ENCODE measurements at places on chromosomes 6 and 20. TPM values are rescaled to one million over a fixed set of nuclear protein-coding genes. Genes with fewer than 3 reads are reported as not detected.

Gene IFT52
- 3.3 TPM for polyA plus RNA-seq

Gene CDC25B
- 12.9 TPM for polyA plus RNA-seq

Gene GSTA1
- 131 TPM for polyA plus RNA-seq

GRCh38 chr6:56766806-56767178 lies 124.1 kb upstream of the DST start:
- no peak for DNase-seq

DNA sequence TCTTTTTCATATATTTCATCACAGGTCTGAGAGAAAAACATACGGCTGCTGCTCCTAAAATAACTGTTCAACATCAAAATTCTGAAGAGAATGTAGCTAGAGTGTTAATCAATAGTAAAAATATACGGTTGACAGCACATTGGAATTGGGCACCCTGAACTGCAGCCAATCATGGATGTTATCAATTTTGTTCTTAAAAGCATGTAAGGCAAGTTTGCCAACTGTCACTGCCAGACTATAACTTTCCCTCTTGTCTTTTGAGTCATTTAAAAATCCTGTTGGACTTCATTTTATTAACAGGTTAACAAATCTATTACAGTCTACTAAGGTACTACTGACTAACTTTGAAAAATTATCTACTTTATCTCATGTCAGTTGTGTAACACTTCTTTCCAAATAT lies 592.8 kb downstream of the HACE1 start:
- DNase-seq, result no peak

DNA sequence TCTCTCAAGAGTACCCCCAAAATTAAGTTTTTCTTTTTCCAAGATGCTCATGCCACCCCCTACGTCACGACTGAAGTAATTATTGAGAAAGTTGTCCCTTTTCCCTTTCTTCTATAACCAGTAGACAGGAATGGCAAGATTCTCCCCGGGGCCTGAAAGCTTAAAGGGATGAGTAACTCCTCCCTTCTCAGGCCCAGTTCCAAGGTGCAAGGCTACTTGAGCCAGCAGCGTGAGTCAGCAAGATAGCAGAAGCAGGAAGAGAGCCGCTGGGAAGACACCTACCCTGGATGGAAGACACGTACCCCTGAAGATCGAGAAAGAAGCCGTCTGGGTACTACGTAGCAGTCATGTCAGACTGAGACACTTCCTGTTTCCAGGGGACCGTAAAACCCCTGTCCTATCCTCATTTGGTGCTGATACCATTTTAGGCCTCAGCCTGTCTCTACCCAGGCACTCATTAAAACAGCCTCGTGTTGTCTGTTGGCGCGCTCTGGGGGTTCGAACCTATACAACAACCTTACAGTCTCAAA lies 241.0 kb downstream of the ADGRG6 start:
- no peak for DNase-seq

- no peak for DNase-seq
These were observed 323.4 kb downstream of the TAF4 start for GRCh38 chr20:61742097-61742825.

DNA sequence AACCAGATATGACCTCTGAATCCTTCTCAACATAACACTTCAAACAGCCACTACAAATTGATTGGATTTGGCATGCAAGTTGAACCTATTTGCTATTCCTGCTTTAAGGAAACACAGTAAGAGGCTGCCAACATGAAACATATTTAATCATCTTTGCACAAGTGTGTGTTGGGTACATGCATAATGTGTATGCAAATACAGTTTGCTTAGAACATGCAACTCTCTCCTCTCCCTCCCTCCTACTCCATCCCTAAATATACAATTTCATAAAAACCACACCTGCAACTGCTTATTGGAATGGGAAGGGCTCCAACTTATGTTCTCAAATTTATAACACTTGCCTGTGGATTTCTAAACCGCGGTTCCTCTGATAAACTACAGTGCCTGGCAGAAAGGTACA lies 71.5 kb downstream of the CD83 start:
- no peak for DNase-seq

GRCh38 chr6:83921315-83921714 lies 61.8 kb downstream of the CYB5R4 start:
- no peak for DNase-seq

DNA sequence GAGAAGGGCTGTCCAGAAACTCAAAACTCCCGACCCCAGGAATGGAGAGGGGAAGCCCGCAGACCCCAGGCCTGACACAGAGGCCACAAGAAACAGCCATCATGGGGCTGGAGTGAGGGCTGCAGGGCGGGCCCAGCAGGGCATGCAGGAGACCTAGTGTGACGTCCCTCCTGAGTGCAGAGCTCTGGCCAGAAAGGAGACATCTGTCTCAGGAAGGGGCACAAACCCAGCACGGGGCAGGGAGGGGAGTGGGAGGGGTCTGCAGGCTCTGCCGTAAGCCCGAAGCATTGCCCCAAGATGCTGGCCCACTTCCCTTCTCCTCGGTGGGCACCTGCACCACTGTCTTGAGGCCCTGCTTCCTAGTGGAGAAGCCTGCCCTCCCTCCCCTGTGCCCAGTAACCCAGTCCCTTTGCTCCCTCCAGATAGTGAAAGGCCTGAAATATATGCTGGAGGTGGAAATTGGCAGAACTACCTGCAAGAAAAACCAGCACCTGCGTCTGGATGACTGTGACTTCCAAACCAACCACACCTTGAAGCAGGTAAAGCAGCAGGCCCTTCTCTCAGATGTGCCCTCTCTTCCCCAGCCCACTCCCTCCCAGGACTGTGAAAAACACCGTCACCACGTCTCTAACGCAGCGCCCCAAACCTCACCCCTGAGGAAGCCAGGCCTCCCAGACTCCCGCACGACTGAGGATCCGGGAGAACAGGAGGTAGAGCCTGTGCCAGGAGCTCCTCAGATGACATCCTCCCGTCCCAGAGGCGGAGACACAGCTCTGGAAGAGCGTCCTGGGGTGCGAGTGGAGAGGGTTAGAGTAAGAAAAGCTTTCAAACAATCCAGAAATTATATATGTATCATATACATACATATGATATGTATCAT lies 9.7 kb downstream of the CST7 start:
- DNase-seq, result peak; percentile 28

DNA sequence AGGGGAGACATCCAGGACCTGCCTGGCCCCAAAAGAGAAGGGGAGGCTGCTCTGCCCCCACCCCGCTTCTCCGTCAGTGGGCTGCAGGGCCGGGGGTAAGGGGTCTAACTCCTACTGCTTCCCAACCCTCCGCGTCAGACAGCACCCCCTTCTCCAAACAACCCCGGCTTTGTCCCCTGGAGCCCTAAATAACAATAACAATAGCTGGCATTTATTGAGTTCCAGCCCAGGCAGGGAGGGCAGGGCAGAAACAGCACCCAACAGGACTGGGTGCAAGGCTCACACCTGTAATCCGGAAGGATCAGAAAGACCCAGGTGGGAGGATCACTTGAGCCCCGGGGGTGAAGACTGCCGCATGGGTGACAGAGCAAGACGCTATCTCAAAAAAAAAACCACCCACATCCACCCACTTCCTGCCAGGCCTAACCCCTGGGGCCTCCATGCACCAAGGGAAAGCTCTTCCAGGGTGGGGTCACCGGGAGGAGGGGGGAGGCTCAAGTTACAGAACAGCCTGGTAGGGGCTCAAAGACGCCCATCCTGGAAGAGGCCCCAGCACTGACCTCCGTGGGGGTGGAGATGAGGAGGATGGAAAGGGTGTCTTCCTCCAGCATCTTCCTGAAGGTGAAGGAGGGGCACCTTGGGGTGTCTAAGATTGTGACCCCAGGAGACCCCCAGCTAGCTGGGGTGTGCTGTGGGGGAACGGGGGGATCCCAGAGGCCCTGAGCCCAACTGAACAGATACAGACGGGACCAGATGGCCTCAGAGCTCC lies 1.3 kb upstream of the FNDC11 start:
- DNase-seq, result no peak

- no peak for DNase-seq
These were observed 744 bp downstream of the KIF25 start for GRCh38 chr6:167998215-167998614.

GRCh38 chr6:165227644-165228329 lies 81.6 kb downstream of the C6orf118 start:
- no peak for DNase-seq

DNA sequence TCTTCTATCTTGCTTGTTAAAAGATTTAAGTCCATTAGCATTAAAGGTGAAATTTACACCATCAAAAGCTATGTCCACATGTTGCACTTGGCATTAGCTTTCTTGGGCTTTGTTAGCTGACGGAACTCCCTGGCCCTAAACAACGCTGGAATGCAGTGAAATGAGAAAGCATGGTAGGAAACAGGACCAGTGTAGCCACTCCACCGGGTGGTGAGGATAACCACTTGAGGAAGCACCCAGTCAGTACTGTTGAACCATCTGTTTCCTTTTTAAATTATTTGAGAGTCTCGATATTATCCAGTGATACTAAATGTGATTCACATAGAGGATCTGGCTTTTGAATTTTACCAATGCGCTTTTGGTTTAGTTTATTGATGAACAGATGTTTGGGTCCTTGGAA lies 374.9 kb upstream of the NOX3 start:
- no peak for DNase-seq

DNA sequence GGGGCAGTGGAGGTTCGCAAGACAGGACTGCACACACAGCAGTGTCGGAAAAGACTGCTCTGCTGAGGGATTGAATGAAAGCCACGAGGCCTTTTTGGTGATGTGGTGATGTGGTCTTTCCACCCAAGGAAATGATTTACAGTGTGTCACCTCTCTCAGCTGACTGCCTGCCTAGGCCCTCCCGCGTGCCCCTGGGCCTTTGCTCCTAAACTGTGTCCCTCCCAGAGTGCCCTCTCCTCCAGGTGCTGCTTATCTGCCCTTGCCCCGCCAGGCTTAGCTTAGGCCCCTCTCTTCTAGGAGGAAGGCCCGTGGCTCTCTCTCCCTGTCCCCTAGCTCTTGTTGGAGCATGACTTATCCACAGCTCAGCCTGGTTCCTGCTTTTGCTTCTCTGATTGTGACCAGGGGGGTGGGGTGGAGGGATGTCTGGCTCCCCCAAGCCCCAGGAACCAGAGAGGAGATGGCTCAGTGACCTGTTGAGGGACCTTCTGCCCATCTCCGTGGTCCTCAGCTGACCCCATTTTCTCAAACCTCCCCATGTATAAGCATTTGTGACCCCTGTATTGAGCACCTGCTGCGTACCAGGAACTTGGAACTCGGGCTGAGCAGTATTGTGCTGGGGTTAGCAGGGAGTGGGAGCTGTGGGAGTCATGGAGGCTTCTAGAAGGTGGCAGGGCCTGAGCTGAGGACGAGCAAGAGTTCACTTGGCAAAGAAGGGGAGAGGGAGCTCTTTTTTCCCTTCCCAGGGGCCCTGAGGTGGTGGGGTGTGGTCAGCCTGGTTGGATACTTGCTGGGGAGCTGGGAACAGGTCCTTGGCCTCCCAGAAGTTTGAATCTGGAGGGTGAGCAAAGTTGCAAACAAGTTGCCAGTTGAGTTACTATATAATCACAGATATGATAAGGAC lies 2.2 kb downstream of the SRC start:
- DNase-seq, result no peak

DNA sequence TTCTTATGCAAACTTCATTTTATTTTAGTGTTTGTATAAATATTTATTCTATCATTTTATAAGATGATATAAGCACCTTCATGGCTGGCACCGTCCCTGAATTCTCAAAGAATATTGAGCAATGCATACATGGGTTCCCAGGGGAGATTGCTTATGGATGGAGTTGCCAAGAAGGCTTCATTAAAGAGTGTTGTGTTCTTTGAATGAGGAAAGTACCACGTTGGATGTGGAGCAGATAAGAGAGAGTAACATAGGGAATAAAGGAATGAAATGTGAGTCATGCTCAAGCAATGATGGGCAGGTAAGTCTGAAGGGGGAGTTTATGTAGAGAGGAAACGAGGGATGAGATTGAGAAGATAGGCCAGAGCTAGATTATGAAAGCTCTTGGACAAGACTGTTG lies 10.3 kb downstream of the DSE start:
- DNase-seq, result no peak

- no peak for DNase-seq
These were observed 34.9 kb upstream of the RALGAPA2 start for GRCh38 chr20:20747298-20747697.

DNA sequence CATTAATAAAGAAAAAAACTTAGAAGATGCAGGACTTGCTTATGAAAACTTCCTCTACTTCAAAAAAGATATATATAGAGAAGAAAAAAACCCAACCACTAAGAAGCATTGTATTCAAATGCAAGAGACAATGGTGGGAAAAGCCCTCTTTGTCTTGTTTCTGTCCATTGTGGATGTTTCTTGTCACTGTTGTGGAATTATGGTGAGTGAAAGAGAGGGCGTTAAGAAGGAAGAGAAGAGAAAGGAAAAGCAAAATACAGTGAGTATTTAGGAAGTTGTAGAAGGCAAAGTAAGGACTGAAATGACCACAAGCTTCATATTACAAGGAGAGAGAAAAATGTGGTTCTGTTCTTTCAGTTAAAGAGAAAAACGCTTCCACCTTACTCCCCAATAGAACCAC lies 14.1 kb upstream of the THBD start:
- DNase-seq, result no peak

Data from liver (tissue), 10 donors.